ENCODE measurements at places on chromosomes 16 and 17.

DNA sequence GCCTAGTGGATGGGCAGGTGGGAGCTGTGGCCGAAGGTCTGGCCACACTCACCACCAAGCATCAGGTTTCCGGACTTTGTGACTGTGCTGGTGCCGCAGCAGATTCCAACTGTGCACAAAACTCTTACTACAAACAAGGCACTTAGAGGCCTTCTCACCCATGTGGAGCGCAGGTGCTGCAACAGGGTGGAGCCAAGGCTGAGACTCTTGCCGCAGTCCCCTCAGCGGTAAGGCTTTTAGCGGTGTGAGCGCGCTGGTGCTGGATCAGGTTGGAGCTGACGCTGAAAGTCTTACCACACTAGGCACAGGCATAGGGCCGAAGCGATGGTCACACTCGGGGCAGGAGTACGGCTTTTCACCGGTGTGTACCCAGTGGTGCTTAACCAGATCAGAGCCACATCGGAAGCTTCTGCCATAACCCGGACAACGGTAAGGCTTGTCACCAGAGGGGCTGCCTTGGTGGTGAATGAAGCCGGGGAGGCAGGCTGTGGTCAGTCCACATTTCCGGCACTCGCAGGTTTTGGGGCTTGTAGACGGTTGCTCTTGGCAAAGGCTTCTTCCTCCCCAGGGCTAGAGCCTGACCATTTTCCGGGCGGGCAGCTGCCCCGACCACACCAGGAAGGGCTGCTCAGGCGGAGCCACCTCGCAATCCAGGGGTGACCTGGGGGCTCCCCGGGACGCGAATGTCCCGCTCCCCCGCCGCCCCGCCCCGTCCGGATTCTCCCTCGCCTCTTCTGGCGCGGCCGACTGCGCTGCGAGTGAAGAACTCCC is 1.0 kb upstream of the ARMC5 start:
- no peak for DNase-seq

GRCh38 chr16:89050119-89050867 is 43.4 kb upstream of the ACSF3 start:
- DNase-seq, result no peak

DNA sequence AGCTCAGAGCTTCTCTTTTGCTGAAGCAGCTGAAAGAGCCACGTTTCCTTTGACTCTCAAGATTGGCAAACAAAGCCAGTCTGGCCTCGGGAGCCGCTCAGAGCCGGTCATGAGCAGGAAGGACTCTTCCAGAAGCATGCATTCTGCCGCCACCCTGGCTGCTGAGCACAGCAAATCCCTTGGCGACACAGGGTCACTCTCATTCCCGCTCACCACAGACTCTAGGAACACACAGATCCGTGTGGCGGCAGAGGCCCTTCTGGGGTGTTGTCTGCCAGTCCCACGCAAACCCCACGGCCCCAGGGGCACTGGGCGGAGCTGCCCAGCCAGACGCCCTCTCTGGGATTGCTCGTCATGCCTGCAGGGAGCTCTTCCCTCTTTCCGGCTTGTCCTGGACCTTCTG is 157.0 kb downstream of the C16orf95 start:
- no peak for DNase-seq

DNA sequence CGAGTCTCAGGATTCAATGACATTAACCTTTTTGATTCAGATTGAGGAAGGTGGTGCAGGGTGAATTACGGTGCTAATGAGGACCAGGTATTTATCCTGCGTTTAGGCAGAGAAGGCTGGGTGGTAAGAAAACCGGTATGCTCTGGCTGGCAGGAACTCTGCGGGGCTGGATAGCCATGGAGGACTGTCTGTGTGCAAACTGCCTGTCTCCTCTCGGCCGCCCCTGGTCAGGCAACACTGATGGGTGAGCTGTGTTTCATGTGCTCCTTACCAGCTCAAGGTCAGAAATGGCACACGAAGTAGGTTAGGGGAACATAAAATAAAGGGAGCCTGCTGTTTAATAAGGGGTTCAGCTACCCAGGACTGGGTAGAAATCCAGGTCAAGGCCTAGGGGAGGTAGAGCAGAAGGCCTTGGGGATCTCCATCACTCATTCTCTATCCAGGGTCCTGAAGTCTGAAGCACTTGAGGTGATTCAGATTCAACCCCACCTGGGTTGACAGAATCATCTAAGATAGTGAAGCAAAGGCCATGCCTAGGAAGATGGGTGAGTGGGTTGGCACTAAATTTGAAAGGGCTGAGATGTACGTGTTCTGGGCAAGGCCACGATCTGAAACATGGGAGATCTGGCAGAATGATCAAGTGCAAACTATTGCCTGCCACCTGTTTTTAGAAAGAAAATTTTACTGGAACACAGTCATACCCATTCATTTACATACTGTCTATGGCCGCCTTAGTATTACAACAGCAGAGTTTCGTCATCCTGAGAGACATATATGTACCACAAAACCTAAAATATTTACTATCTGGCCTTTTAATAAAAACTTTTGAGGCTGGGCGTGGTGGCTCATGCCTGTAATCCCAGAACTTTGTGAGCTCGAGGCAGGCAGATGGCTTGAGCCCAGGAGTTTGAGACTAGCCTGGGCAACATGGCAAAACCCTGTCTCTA is 292.5 kb downstream of the XYLT1 start:
- DNase-seq, result no peak

DNA sequence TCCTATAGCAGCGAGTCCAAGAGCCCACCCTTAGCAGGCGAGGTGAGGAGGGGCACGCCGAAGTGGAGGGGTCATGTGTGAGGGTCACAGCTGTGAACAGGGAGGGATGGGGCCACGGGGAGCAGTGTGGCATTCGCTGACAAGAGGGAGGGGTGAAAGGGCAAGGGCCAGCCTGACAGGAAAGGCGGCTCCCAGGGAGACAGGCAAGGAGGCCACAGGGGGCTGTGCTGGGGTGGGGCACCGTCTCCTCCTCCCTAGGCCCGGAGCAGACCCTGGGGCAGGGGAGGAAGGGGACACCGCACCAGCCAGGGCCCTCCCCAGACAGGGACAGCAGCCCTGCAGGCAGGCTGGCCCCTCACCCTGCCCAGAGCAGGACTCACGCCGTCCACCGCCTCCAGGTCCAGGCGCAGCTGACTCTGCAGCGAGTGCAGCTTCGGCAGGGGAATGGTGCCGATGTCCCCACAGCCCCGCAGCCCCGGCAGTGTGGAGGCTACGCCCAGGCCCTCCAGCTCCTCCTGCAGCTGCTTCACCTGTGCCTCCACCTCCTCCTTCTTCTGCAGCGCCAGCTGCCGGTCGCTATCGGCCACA is 15.1 kb downstream of the GNPTG start:
- DNase-seq, result no peak

- no peak for DNase-seq
Observed at GRCh38 chr17:32941419-32942032, 13.6 kb downstream of the TMEM98 start.

DNA sequence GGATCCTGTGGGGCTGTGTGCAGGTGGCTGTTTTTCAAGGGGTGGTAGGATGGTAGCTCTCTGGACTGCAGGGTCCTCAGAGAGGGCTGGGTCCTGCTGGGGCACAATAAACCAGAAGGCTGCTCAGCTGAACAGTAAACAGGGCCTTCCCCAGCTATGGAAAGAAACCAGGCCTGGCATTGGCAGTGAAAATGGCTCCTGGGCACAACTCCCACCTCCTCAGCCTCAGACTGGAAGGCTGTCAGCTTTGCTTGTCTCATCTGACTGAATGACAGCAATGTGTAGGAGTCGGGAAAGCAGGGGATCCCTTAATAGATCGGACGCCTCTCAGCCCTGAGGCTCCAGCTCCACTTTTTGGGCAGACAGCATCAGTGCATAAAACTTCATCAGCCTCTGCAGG is 59.8 kb upstream of the NLRP1 start:
- DNase-seq, result no peak

Measured in cortex of kidney (tissue), 1 donor.